ENCODE measurements at places on chromosomes 2 and 18. TPM values are rescaled to one million over a fixed set of nuclear protein-coding genes. Genes with fewer than 3 reads are reported as not detected.

TEKT4 gene
- not detected for polyA plus RNA-seq

RIT2 gene
- 0.65 TPM for polyA plus RNA-seq

FAHD2A gene
- 20.3 TPM for polyA plus RNA-seq

CFC1 gene
- not detected for polyA plus RNA-seq

OXER1 gene
- 5.6 TPM for polyA plus RNA-seq

GPR75 gene
- 0.81 TPM for polyA plus RNA-seq

C18orf63 gene
- polyA plus RNA-seq, result not detected

GNAL gene
- polyA plus RNA-seq, result 19.7 TPM

HOXD3 gene
- 1.6 TPM for polyA plus RNA-seq

DCC gene
- polyA plus RNA-seq, result 0.08 TPM

ZCCHC2 gene
- 10.8 TPM for polyA plus RNA-seq

TANC1 gene
- 18.4 TPM for polyA plus RNA-seq

SLC8A1 gene
- polyA plus RNA-seq, result 26.9 TPM

GKN1 gene
- polyA plus RNA-seq, result 0.47 TPM

FBXO41 gene
- 1.0 TPM for polyA plus RNA-seq

GRCh38 chr2:159976527-159977160, 85.8 kb downstream of the PLA2R1 start:
- no peak for DNase-seq

GRCh38 chr18:26963292-26963691, 97.8 kb upstream of the AQP4 start:
- DNase-seq, result no peak

DNA sequence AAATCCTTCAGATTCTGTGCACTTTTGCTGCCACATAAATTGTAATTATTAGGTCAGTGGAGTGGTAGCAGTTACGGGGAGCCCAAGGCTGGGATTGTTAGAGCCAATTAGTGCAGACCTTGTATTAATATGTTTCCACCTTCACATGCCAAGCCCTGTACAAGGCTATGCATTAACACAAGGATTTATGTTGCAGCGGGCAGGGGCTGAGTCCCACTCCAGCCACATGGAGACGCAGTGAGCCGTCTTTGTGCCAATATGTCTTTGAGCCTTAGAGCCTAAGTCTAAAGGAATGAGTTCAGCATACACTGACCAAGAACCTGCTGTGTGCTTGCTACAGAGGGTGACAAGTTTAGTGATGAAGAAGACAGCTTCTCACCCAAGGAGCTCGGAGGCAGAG, 238.2 kb downstream of the TSN start:
- DNase-seq, result no peak

DNA sequence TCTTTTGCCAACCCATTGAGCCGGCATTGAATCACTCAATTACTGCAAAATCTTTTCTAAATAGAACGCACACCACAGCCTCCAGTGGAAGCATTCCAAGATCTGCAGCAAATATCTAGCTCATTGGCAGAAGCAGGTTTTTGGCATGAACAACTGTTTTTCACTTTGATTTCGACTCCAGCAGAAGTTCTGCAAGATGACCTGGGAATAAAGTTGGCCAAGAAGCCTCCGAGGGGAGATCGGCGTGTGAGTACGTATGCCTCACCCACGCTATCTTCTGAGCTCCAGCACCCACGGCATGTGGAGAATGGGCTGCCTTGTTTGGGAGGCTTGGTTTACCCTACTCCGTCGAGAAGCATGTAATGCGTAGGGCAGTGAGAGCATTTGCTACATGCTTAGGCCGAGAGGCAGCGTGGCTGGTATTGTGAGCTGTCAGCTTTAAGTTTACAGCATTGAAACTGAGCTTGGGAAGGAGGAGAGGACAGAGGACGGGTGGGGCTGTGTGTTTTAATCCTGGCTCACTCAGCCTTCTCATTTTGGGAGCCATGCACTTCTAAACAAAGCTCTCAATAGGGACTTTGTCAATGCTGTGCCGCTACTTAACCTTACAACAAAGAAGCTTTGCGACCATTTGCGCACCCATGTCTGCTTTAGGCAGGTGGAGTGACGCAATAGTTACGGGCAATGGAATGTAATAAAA, 10.5 kb downstream of the PCARE start:
- no peak for DNase-seq

DNA sequence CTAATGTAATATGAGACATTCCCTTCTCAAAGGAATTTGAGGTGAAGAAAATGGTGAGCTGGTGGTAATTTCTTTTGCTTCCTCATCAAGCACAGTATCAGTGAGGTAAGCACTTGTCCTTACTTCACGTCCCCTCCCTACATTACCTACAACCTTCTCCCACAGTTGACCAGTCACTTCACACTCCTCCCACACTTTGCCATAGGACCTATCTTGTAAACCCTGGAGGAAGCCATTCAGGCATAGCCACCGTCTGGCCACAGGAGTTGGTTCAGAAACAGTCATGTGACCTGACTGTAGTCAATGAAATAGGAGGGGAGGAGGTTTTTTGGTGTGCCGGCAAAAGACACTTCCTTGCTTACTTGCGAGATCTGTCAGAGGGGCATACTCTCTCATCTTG, 12.1 kb downstream of the ACOXL start:
- DNase-seq, result no peak

GRCh38 chr2:220198896-220199295, 571.5 kb downstream of the SLC4A3 start:
- peak; percentile 40 for DNase-seq

DNA sequence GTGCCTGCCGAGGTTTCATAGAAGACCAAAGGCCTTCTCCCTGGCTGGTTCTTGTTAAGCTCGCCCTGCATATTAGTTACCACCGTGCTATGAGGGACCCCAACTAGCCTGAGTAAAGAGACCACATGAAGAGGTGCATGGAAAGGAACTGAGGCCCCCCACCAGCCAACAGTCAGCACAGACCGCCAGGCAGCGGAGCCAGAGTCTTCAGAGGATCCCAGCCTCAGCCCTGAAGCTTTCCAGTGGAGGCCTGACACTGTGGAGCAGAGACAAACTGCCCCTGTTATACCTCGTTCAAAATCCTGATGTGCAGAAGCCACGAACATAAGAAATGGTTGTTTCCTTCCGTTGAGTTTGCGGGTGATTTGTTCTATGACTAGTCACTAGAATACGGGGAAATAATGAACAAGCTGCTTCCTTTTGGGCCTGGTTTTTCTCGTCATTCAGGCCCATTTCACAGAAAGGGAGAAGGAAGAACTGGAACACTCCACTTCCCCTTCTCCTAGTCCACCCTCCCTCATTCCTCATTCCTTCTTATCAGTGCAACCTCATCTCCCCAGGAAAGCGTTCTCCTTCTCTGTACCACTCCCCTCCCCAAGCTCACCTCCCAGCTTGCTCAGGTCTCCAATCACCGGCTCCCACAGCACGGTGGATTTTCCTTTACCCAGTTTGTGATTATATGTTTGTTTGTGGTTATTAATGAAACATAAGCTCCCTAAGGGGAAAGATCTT, 3.0 kb upstream of the GLI2 start:
- no peak for DNase-seq

GRCh38 chr2:68121873-68122679, 35.6 kb upstream of the PNO1 start:
- peak; percentile 79 for DNase-seq

DNA sequence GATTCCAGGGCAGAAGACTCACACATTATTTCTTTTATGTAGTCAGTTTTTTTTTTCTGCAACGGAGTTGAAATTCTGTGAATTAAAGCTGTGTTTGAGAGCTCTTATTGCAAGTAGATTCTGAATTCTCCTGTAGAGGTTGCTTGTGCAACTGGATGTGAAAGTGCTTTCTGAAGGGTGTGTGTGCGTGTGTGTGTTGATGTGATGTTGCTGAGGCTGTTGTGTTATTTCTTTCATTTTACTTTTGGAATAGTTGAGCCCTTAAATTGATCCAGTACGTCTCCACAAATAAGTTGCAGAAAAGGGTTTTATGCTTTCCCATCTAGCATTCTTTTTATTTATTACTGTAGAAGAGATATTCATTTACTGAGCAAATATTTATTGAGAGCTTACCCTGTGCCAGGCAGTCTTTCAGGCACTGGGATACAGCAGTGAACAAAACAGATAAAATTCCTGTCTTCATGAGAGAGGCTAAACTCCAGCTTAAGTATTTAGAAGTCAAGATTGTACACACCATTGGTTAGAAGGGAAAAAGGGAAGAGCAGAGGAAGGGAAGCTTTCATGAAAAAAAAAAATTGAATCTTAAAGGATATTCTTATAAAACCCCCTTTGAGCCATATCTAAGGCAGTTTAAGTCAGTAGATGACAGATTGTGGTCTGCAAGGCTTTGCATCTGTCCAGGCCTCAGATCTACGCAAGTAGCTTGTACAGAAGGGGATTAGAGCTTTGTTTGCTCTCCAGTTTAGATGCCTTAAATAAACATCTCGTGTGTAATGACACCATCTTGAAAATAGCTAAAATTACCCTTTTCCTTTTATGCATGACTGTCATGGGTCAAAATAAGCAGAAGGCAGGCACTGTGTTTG, 58.2 kb downstream of the MYO1B start:
- DNase-seq, result no peak

- no peak for DNase-seq
Observed at GRCh38 chr2:172998547-172999272, 76.9 kb upstream of the MAP3K20 start.

DNA sequence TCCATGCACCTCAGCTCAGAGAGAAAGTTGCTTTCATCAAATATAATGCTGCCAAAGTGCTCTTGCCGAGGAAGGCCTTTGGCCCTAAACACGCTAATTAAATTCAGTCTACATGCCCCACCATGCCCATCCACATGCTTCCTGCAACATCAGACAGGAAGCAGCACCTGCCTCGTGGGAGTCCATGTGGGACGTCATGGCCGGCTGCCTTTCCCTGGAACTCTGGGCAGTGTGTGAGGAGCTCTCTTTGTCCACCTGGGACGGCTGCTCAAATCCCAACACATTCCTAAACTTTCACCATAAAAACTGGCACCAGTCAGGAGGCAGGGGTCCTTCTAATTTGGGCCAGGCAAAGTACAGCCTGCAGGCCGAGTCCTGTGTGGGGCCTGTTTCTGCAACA, 23.1 kb downstream of the FAM178B start:
- no peak for DNase-seq

DNA sequence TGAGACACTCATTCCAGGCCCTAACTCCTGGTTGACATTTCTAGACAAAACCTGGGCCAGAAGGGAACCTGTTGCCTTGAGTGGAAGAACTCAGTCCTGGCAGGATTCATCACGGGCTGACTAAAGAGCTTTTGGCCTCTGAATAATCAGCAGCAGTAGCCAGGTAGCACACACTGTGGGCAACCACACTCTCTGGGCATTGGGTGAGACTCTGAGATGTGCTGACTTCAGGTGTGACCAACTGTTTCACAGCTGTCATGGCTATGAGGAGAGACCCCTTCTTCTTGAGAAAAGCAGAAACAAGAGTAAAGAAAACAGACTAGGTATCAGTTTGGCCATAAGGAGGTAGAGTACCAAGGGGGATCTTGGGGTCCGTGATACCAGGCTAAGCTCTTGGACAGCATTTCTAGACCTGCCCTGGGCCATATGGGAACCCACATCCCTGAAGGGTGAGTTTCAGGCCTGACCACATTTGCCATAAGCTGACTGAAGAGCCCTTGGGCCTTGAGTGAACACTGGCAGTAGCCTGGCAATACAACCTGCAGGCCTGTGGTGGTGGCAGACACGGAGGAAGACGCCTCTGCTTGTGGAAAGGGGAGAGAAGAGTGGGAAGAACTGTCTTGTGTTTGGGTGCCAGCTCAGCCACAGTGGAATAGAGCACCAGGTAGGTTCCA, 230.9 kb downstream of the DLGAP1 start:
- no peak for DNase-seq

DNA sequence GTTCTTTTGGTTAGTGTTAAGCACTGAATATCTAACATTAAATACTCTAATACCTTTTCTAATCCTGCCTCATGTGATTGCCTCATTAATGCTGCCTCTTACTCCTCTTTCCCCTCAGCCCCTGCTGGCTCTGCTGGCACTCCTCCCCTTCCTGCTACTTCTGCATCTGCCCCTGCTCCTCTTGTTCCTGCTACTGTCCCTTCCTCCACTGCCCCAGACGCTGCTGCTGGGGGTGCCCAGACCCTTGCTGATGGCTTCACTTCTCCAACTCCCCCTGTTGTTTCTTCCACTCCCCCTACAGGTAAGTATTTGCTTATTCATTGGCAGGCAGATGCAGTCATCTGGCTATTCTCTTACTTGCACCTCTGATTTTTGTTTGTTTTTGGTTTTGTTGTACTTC, 68.5 kb downstream of the ABI2 start:
- no peak for DNase-seq

GRCh38 chr2:237450583-237450982, 36.5 kb upstream of the MLPH start:
- no peak for DNase-seq

GRCh38 chr2:71043531-71044407, 24.7 kb upstream of the NAGK start:
- DNase-seq, result no peak

GRCh38 chr2:230877759-230878598, 13.2 kb downstream of the ITM2C start:
- no peak for DNase-seq

DNA sequence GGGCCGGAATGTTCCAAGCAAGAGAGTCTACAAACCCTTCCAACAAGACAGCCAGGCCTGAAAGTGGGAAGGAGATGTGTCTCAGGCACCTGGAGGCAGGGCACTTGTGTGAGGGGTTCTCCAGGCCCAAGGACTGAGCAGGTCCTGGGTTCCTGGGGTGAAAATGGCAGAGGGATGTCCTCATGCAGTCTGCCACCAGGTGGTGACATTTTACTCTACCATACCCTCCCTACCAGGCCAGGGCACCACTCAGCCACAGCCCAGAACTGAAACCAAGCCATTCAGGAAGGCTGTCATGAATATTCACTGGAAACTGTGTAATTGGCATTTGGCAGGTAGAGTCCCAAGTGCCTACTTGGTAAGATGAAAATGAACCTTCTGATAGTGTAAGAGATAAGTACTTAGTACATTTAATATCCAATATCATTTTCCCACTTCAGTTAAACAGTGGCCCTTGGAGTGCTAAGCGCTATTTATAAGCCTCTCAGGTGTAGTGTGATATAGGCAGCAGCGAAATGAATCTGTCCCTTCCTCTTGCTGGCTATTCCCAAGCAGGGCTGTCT, 185.1 kb downstream of the MYO5B start:
- DNase-seq, result no peak

DNA sequence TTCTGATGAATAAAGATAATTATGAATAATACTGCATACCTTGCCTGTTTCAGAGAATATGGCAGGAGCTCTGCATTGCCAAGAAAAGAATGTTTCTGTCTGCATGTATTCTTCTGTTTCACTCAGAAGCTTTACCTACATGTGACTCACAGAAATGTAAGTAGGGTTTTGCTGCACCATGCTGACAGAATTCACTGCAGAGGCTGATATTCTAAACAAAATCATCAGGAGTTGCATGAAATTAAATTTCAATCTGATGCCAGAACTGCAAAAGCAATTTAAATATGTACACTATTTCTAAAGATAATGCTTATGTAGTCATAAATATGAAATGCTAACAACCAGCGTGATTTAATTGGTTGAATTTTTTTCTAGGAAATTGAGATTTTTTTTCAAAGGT, 332.8 kb upstream of the FSHR start:
- no peak for DNase-seq

DNA sequence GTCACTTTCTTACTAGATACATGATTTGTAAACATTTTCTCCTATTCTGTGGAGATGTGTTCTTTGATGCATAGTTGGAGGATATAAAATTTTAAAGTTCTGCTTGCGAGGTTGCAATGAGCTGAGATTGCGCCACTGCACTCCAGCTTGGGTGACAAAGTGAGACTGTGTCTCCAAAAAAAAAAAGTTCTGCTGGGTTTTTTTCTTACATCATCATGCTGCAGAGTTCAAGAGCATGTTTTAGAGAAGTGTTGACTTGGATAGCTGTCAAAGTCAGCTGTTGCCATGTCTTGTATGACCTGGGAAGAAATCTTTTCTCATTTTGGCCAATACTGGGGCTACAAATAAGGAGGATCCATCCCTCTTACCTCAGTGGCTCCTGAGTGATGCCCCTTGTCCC, 71.3 kb downstream of the UGGT1 start:
- DNase-seq, result no peak
